Left kidney (tissue), 8 donors: ENCODE measurements at places on chromosomes 4 and X.

- DNase-seq, result no peak
Measured at GRCh38 chr4:143559757-143560147, 46.2 kb downstream of the SMARCA5 start.

- no peak for DNase-seq
Measured at GRCh38 chrX:139877710-139878414, 55.0 kb downstream of the ATP11C start.

GRCh38 chrX:38798956-38799355 is 2.3 kb upstream of the MID1IP1 start:
- DNase-seq, result no peak

GRCh38 chr4:140025470-140025869 is 128.5 kb downstream of the MAML3 start:
- no peak for DNase-seq

- no peak for DNase-seq
Measured at GRCh38 chr4:72496119-72496518, 72.9 kb downstream of the ADAMTS3 start.

DNA sequence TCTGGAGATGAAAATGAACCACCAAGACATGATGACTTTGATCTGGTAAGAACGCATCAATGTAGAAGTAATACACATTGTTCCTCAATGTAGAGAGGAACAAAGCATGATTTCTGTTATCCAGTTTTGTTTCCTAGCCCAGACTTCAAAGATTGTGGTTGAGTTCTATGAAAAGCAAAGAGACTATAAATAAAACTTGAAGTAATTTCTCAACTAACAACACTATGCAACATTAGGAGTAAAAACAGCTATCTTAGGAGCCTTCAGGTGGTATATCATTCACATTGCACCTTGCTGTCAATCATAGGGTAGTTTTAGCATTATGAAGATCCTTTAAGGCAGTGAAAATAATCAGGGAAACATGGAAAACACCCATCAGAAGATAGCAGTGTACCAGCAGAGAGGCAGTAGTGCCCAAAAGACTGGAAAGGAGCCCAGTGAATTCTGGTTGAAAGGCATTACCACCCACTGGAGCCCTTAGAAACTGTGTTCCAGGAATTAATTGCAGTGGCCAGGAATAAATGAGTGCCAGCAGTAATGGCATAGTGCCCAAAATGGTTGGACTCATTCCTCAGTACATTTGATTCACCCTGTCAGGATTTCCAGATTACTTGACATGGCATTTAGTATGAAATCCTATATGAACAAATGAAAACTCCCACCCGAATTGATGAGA is 300.7 kb upstream of the CXXC4 start:
- DNase-seq, result no peak

DNA sequence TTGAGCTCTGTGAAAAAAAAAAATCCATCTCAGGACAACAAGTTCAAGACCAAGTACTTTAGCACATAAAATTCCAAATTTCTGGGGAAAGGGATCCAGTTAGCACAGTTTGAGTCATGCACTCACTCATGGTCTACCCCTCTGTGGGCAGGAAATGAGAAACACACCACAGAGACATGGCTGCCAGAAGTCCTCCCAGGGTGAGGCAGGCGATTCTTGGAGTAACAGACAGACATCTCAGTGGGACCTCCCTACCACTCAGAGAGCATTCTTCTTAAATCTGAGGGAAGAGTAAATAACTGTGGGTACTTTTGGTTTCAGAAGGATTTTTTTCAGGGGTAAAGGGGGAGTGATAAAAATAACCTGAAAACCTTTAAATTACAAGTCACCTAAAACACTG is 14.1 kb downstream of the CXCL1 start:
- no peak for DNase-seq

DNA sequence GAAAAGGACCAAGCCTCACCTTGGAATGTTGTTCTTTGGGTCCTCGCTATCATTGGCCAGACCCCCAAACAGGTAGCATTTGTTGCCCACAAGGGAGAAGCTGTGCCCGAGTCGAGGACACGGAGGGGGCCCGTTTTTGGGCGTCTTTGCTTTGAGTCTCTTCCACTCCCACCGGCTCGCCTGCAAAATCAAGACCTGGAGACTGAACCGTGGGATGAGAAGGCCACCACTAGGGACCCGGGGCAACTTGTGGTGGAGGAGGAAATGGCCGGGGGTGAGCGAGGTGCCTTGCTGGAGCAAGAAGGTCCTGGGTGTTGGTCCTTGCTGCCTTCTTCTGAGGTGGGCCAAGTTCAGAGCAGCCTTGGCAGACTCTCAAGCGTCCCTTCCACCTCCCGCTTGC is 7.5 kb downstream of the HCFC1 start:
- DNase-seq, result no peak

DNA sequence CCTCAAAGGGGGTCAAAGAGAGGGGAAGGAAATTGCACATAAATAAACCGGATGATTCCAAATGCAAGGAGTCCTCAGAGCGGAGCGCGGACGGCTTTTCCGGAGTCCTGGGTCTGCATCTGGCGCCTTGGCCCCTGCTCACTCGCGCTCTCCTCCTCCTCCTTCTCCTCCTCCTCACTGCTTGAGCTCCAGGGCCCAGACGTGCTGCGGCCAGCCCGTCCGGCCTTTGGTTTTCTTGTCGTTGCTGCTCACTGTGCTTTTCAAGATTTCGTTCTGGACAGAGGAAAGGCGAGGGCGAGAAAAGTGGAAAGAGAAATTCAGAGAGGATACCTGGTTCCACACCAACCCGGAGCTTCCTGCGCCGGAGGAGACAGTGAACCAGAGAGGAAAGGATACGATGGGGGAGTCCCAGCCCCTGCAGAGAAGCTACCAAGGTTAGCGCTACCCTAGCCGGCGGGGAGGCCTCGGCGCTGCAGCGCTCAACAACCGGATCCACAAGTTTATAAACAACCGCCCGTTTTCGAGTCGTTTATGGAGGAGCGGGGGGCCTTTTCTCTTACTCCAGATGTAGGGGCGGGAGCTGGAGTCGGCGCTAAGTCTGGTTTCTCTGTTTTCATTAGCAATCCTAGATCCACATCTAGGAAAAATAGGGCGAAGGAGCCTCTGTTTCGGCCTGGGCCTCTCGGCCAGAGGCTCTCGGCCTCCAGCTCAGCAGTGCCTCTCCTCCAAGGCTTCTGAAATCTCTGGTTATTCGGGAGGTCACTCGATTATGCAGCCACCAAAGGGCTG is 2.7 kb downstream of the HAND2 start:
- DNase-seq, result no peak

DNA sequence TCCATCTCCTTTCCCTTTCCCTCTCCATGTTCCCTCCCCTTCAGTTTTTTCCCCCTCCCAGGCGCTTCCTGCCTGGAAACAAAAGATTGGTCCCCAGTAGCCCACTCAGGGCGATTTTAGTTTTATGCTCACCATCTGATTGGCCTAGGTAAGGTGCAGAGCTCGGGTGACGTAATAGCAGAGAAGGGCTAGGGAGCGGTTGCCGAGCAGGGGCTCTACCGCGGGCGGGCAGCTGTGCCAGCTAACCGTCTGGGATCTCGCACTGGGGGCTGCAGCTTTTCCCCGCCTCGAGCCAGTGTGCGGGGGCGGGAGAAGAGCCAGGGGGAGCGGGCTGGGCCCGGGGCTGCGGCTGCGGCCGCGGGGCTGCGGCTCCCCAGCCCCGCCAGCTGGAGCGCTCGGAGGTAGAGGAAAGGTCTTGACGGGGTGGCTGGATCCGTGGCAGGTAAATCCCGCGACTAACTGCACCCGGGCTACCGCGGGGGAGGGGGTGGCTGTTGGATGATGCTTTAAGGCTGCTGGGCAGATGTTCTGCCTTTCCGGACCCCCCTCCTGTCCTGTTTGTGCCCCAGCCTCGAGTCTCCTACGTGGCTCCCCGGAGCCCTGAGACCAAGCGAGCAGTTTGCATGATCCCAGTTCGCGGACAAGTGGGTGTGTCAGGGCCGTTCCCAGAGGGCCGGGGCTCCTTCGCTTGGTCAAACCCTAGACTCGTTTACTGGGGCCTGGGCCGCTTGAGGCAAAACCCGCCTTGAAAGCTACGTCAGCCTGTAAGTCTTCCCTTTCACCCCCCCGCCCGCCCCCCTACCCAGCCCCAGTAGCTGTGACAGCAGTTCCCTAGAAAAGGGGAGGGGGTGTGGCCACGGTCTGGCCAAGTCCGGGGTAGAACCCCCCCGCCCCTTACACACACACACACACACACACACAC is at the start of gene PAK3:
Gene PAK3, plus strand, starts transcription at position 218 of the 922 bp plus-strand sequence. CDS start 26,913 bp downstream, outside the sequence.
- peak; percentile 81 for DNase-seq

- DNase-seq, result no peak
Measured at GRCh38 chr4:3329887-3330286, 37.1 kb downstream of the RGS12 start.

- no peak for DNase-seq
Measured at GRCh38 chr4:181119186-181119585, 1124.0 kb upstream of the TENM3 start.

DNA sequence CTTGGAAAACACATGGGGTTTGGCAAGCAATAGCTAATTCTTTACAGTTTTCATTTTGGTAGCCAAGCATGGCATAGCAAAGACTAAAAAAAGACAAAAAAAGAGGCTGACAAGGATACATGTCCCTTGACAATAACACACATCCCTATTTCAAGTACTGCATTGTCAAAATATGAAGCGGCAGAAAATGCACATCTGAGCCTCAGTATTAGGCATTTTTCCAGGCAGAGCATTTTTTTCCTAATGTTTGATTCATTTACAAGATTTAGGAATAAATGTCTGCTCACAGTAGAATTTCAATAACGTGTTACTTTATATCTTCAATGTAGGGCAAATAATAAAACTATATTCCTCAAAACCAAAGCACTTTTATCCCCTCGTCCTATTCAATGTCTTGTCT is 216.3 kb upstream of the PCDH18 start:
- no peak for DNase-seq

DNA sequence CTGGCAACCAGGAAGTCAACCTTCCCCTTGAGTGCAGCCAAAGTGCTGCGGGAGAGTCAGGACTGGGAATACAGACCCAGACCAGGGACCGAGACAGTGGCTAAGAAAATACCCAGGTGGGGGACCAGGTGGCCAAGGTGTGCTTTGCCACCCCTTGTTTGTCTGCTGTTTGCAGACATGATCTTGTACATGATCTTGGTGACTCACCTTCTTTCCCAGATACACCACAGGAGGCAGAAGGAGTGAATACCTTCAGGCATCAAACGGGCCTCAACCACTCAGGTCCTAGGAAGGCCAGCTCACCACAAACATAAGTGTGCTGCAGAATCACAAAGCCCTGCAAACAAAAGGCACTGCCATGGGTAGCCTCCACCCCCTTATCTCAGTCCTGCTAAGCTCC is 62.0 kb downstream of the CNGA2 start:
- no peak for DNase-seq

- no peak for DNase-seq
Measured at GRCh38 chrX:13474164-13474516, 95.3 kb upstream of the EGFL6 start.

GRCh38 chr4:137664416-137664815 is 132.1 kb upstream of the PCDH18 start:
- DNase-seq, result peak; percentile 30

DNA sequence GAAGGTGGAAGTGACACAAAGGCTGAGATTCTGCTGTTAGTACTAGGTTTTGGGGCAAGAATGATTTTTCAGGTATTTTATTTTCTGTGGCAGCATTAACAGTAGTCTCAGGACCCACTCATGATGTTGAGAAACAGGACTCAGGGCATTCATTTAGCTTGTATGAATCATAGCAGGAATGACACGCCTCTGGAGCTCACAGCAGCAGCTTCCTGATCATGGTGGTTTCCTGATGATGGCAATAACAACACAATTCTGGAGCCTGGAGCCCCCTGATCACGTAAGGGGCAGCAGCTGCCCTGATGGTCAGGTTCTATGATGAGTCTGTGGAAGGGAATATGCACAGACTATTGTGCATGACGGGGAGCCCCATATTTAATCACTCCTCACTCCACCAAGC is 47.0 kb downstream of the TASL start:
- no peak for DNase-seq

- no peak for DNase-seq
Measured at GRCh38 chrX:16643176-16643575, 6.8 kb upstream of the S100G start.

DNA sequence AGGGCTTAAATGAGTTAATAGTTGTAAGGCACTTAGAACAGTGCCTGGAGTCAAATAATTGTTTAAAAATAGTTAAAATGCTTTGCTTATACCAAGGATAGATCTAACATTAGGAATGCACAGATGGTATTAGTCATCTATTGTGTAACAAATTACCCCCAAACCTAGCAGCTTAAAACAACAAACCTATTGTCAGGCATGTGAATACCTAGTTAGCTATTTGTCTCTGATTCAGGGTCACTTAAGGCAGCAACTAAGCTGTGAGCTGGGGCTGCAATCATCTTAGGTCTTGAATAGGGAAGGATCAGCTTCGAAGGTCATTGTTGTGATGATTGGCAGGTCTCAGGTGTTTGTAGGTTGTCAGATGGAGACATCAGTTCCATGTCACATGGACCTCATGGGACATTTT is 42.4 kb upstream of the AGA start:
- DNase-seq, result no peak

DNA sequence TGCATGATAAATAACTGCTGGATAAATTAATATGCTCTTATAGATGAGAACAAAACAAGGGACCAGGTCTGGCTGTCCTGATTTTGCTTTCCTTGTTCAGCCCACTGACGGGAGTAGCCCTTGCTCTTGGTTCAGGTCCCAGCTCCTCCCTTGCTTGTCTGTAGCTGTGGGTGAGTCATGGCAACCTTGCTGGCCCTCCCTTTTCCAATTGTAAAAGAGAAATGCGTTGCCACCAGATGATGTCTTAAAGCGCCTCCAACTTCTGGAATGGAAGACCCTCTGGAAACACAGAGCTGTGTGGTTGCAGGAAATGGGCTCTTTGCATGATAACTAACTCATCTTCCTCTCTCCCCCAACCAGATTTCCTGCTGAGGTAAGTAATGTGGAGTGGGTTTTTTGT is 171.4 kb downstream of the AASDH start:
- DNase-seq, result no peak

DNA sequence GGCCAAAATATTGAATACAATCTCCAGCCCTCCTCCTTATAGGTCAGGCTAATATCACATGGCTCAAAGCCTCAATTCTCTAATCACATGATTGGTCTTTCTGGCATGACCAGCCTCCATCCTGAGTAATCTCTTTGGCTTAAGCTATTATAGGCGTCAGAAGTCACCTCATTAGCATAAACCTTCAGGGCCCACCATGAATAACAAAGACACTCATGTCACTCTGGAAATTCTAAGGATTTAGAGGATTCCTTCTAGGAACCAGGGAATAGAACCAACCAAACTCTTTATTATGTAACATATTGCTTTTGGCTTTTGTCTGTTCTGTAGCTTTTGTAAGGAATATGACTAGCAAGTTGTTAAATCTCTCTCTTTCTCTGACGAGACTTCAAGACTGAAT is 109.2 kb upstream of the IGFBP7 start:
- no peak for DNase-seq
